ENCODE measurements at places on chromosomes 16 and 17. TPM values are rescaled to one million over a fixed set of nuclear protein-coding genes. Genes with fewer than 3 reads are reported as not detected.

NXPH3 gene
- 1.3 TPM for polyA plus RNA-seq

KRT34 gene
- not detected for polyA plus RNA-seq

SYCE1L gene
- 3.4 TPM for polyA plus RNA-seq

SNAI3 gene
- 0.86 TPM for polyA plus RNA-seq

LGALS9B gene
- 0.11 TPM for polyA plus RNA-seq

TRAF4 gene
- polyA plus RNA-seq: 117 TPM

ZFHX3 gene
- 34.7 TPM for polyA plus RNA-seq

Data from left lung (tissue), 14 donors.